ENCODE measurements at places on chromosomes 3 and 15. TPM values are rescaled to one million over a fixed set of nuclear protein-coding genes. Genes with fewer than 3 reads are reported as not detected.

Gene MESP2
- total RNA-seq, result not detected

DNA sequence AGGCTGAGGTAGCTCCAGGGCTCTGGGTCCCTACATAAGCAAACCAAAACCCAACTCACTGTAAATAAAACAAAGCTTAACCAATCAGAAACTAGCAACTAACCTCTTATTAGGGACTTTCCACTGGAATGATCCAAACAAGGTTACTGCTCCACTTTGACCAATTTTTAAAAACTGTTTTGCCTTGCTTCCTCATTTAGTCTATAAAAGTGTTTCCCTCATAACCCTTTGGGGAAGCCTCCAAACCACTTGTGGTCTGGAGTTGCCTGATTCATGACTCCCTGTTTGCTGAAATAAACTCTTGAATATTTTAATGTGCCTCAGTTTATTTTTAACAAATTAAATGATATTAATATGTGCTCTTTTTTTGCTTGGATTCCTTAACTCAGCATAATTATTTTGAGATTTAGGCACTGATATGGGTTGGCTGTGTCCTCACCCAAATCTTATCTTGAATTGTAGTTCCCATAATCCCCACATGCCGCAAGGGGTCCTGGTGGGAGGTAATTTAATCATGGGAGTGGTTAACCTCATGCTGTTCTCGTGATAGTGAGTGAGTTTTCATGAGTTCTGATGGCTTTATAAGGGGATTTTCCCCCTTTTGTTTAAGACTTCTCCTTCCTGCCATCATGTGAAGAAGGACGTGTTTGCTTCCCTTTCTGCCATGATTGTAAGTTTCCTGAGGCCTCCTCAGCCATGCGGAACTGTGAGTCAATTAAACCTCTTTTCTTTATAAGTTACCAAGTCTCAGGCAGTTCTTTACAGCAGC, 90.6 kb downstream of the CD200R1L start:
- no peaks in the 10 kb centered on the region for H3K36me3 ChIP-seq
- H3K27ac ChIP-seq, result no peak overlapping the region
- no peaks in the 10 kb centered on the region for H3K4me1 ChIP-seq
- H3K27me3 ChIP-seq, result no peaks in the 10 kb centered on the region

Gene CCNL1
- total RNA-seq, result 133 TPM

Gene GOLGA8G
- total RNA-seq, result not detected

DNA sequence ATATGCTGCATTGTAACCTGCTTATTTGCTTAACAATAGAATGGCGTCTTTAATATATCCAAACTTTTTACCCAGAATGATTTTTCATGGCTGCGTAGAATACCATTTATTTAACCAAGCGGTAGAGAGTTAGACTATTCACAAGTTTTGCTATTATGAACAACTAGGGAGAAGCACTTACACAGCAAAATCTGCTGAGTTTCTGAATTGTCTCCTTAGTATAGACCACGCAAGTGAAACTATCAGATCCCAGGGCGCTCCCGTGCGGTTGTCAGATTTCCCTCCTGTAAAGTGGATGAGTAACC, 12.6 kb upstream of the ADPGK start:
- peaks cover 22% of the 10 kb centered on the region for H3K4me1 ChIP-seq
- H3K36me3 ChIP-seq, result no peaks in the 10 kb centered on the region
- DNase-seq, result no peak

Gene CHCHD6
- total RNA-seq, result 12.2 TPM

DNA sequence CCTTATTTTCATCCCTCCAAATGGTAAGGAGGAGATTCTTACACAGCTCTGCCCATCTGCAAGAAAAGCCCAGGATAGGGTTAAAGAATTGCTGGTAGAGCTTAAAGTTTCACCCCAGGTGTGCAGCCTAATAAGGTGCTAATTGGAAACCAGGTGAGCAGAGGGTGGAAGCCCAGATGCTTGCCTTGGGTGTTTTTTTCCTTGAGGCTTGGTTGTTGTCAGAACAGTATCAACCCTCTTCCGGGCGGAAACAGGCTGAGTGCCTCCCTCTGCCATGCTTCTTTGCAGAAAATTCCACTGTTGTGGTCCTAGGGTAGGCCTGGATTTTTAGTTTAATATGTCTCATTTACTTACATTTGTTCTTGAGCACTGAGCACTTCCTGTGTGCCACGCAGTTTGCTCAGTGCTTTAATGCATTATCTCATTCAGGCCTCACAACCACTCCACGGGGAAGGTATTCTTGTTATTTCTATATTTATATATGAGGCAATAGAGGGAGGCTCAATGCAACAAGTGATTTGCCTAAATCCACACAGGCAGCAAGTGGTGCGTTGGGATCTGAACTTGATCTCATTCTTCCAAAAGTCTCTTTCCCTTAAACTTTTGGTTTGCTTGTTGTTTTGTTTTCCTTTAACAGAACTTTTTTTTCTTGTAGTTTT, 115.0 kb upstream of the LRIG1 start:
- no peaks in the 10 kb centered on the region for H3K36me3 ChIP-seq
- H3K4me1 ChIP-seq, result no peaks in the 10 kb centered on the region
- no peaks in the 10 kb centered on the region for H3K27me3 ChIP-seq
- no peak overlapping the region for H3K4me3 ChIP-seq
- H3K27ac ChIP-seq, result peak overlapping the region; percentile 56

DNA sequence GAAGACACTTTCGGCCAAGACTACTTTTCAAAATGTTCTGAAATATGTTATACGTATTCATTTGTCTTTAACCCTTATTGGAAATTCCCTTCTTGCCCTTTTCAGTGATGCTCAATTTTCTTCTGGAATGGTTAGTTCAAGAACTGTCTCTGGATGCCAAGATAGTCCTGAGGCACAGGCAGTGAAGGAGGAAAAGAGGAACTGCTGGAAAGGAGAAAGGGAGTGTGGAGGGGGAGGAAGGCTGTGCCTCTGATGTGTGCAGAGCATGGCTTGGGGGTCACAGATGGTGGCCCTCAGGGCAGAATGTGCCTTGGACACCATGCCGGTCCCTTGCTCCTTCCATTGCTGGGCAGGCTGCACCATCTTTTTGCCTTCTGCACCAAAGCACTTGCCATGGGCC, 73.7 kb downstream of the CEP63 start:
- no peaks in the 10 kb centered on the region for H3K4me1 ChIP-seq
- H3K36me3 ChIP-seq, result peaks cover 26% of the 10 kb centered on the region
- H3K4me3 ChIP-seq, result no peak overlapping the region
- H3K27me3 ChIP-seq, result no peaks in the 10 kb centered on the region

Gene CCR8
- total RNA-seq, result not detected

DNA sequence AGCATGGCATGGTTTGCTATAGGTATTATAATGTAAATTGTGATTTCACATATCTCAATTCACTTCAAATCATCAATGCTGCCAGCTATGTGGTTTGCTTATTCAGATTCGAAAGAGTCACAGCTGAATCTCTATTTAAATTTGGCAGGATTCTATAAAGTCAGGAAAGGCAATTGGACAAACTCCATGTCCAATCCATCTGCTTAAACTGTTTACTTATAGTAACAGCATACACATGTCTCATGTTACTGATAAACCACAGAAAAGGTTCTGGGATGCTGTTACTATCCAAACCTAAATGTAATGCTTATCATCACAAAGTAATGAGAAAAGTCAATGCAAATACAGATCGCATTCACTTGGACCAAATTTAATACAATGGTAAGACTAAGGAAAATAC, 229.7 kb downstream of the ISL2 start:
- no peak overlapping the region for H3K27ac ChIP-seq
- no peak for DNase-seq
- no peak overlapping the region for H3K4me3 ChIP-seq
- no peaks in the 10 kb centered on the region for H3K4me1 ChIP-seq
- H3K36me3 ChIP-seq, result no peaks in the 10 kb centered on the region
- no peaks in the 10 kb centered on the region for H3K27me3 ChIP-seq

Measured in lower lobe of right lung (tissue), 2 donors.